Brain (organoid and tissue), 16 donors: ENCODE measurements at places on chromosomes 6 and 20.
A peak's percentile ranks its signal among the peaks of the same experiment; 100 is the strongest.

GRCh38 chr6:16414205-16414604 is 175.8 kb downstream of the GMPR start:
- no peak for DNase-seq

- DNase-seq, result no peak
Measured at GRCh38 chr20:46803123-46804020, 91.3 kb upstream of the EYA2 start.

DNA sequence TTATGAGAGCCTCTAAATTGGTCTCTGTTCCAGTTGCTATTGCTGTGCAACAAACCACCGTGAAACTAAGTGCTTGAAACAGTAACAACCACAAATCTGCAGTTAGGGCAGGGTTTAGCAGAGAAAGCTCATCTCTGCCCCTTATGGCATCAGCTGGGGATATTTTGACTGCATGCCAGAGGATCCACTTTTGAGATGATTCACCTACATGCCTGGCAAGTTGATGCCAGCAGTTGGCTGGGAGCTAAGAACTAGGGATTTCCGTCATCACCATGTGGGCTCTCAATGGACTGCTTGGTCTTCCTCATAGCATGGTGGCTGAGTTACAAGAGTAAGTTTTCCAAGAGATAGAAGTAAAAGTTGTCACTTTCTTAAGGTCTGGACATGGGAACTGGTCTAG is 35.1 kb downstream of the PLCB4 start:
- no peak for DNase-seq

DNA sequence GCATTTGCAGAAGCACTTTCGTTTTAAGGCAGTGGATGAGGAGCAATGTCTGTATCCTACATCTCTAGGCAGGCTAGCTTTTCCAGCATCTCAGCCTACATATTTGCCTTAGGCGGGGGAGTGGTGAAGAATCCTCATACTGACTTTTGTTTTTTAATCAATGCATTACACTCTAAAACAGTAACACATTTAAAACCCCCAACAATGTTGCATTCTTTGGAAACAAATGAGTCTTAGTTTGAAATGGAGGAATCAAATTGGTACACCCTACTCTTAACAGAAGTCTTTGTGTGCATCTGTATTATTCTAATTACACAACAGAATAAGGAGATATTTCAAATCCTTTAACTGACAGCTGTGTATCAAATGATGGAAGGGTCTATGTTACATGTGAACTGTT is 9.0 kb downstream of the NKAIN2 start:
- DNase-seq, result no peak

GRCh38 chr6:3259491-3259958 is 778 bp downstream of the PSMG4 start:
- peak; percentile 78 for DNase-seq

GRCh38 chr6:8174571-8174970 is 72.2 kb upstream of the EEF1E1 start:
- no peak for DNase-seq

DNA sequence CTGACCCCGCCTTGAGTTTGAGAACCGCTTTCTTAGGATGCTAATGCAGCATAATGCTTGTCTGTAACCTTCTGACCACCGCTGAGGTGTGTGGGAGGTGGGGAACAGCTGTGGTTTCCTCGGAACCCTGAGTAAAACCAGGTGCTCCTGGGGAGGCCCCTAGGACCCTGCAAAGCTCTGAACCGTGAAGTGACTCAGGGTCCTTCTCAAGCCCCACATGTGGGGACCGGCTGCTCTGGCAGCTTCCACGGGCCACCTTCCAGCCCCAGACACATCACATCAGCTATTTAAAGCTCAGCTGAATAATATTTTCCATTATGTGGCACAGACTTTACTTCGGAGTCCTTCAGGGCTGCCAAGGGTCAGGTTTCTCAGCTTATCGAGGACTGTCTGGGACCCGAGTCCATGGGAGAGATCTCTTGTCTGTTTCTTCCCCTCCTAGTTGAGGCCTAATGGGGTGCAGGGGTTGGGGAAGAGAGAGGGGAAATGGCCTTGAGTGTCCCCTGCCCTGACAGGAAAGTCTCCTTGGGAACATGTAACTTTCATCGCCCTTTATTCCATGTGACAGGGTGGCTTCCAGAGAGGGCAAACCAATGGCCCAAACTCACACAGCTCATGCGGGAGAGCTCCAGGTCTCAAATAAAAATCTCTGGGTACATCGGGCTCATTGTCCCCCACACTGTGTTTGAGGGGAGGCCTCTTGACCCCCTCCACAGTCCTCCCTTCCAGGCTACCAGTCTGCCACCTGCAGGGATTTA is 186.1 kb upstream of the SLC24A3 start:
- no peak for DNase-seq

DNA sequence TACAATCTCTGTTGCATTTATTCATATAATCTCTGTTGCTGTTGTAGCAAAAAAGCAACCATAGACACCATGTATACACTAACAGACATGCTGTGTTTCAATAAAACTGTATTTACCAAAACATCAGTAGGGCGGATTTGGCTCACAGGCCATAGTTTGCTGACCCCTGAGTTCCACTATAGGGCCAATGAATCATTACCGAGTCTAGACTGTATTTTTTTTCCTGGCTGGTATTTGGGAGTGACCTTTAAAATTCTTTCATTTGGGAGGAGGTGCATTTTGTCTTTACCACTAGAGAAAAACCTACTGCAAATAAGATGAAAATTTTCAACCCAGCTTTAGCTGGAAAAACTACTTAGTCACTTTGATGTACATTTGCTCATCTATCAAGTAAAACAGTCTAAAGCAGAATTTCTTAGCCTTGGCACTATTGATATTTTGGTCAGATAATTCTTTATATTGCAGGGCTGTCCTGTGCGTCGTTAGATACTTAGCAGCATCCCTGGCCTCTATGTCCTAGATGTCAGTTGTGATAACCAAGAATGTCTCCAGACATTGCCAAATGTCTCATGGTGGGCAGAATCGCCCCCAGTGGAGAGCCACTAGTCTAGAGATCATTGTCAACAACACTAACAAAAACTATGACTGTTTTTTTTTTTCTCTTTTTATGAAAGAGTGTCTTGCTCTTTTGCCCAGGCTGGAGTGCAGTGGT is 39.5 kb downstream of the DCBLD1 start:
- no peak for DNase-seq
